Immature natural killer cell (primary cell): ENCODE measurements at places on chromosomes 12 and 14. TPM values are rescaled to one million over a fixed set of nuclear protein-coding genes. Genes with fewer than 3 reads are reported as not detected.

DNA sequence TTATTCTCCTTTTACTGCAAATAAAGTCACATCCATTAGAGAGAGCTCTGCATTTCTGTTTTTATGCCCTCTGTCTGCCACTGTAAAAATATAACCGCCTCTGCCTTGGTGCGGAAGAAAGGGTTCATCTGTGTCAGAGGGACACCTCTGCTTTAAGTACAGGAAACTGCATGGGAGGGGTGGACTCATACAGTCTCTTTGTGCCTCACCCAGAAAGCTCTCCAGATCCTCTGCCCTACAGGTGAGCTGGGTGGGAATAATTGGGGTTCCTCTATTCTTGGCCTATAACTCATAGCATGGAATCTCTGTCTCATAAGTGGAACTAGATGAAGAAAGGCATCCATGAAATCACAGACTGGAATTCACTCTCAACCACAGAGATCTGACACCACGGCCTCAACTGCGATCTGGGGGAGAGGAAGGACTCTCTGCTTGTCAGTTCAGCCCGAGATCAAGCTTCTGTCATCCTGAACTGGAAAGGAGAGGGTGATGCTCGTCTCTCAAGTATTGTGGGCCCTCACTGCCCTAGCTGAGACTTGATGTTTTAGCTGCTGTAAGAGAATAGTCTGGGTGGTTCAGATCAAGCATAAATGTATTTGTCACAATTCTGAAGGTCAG, 702.3 kb downstream of the TMEM121 start:
- no peak for DNase-seq

GRCh38 chr14:20295067-20295466, 10.7 kb downstream of the TTC5 start:
- no peak for DNase-seq

- no peak for DNase-seq
Observed at GRCh38 chr12:115312901-115313300, 628.9 kb upstream of the TBX3 start.

- no peak for DNase-seq
Observed at GRCh38 chr12:24233519-24234246, 284.2 kb upstream of the SOX5 start.

DNA sequence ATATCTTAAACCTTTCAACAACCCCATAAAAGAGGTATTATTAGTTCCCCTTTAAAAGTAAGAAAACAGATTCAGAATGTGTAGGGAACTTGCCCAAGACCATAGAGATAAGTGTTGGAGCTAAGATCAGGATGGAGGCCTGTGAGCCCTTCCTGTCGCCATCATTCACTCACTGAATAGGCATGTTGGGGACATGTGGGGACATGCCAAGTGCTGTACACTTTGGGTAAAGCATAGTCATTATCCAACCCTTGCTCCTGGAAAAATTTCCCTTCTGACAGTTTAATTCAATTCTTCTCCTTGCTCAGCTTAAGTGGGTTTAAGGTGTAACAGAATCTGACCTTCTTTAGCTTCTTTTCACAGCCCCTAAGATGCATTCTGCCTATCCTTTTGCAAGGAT, 28.0 kb upstream of the C12orf42 start:
- DNase-seq, result no peak

DNA sequence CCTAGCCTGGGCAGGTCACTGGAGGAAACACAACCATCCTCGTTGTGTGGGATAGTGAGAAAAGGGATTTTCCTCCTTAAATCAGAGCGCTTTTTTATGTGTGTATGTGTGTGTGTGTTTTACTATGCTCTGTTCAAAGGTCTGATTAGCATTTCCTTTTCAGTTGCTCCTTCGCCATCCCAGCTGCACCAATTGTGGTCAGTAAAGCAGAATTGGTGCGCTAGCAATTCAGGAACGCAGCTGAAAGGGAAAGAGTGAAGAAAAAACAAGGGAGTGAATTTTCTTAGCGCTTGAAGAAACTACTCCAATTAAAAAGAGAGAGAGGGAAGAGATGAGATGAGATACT, 173.3 kb upstream of the PARP11 start:
- no peak for DNase-seq

GRCh38 chr14:69152181-69152901, 578 bp downstream of the DCAF5 start:
- DNase-seq, result peak; percentile 66

- no peak for DNase-seq
Observed at GRCh38 chr12:131862084-131862441, 32.4 kb upstream of the ULK1 start.

- DNase-seq, result no peak
Observed at GRCh38 chr14:59836116-59836515, 34.5 kb downstream of the RTN1 start.

DNA sequence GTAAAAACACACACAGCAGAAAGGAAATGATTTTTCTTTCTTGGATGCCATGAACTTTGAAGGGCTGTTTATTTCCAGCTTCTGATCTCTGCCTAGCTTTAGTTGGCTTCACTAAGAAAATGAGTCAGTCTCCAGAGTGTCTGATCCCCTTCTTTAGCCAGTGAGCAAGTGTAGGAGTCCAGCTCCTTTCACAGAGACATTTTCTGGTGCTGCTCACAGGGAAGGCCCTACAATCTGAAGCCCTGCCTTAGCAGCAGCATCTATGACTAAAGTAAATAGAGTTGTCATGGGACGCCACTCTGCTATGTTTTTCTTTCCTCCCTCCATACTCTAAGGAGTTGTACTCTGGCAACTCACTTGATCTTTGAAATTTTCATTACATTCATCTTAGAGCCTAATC, 103.5 kb downstream of the RPAP3 start:
- DNase-seq, result no peak

DNA sequence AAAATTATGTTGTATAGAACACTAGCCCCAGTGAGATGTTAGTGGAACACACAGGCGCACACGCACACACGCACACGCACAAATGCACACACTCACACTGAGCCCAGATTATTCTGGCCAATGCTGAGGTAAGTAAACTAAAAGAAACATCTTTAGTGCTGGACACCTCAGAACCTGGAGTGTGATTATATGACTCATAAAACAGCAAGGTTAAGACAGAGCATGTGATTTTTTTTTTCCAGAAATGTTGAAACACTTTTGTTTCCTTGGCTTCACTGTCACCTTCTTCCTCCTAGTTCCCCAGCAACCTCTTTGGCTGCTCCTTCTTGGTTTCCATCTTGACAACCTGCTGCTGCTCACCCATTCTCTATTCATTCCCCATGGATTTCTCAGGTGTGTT, 141.0 kb upstream of the ALG10B start:
- DNase-seq, result no peak

DNA sequence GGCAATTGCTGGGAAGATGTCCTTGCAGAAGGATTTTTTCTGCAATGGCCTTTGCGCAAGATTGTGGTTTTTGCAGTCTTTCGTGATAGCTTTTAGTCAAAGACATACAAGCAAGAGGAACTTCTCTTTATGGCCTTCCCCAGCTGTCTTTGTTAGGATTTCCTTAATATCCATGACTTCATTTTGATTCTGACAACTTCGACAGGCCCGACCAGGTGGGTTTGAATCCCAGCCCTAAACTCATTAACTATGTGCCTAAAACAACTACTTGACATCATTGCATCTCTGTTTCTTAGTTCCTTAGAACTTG, 13.3 kb upstream of the VRK1 start:
- DNase-seq, result no peak

GRCh38 chr12:4958697-4959375, 49.1 kb downstream of the KCNA1 start:
- DNase-seq, result no peak

- no peak for DNase-seq
Observed at GRCh38 chr12:100499416-100499815, 25.8 kb downstream of the NR1H4 start.

CIROP gene
- polyA plus RNA-seq, result not detected

ACSM4 gene
- polyA plus RNA-seq, result not detected

CLEC6A gene
- polyA plus RNA-seq, result not detected

SLC7A7 gene
- 0.67 TPM for polyA plus RNA-seq

SDR9C7 gene
- not detected for polyA plus RNA-seq

WDHD1 gene
- 7.2 TPM for polyA plus RNA-seq

SLC4A8 gene
- polyA plus RNA-seq, result 1.2 TPM

FAM90A1 gene
- polyA plus RNA-seq, result 0.09 TPM

ACRBP gene
- polyA plus RNA-seq, result not detected

CLEC14A gene
- not detected for polyA plus RNA-seq

SERPINA1 gene
- polyA plus RNA-seq, result 5.5 TPM

PIK3C2G gene
- polyA plus RNA-seq, result not detected
